Activated CD4-positive, alpha-beta memory T cell treated with anti-CD3 and anti-CD28 coated beads for 36 hours (primary cell): ENCODE measurements at places on chromosomes 6 and 20. TPM values are rescaled to one million over a fixed set of nuclear protein-coding genes. Genes with fewer than 3 reads are reported as not detected.
A peak's percentile ranks its signal among the peaks of the same experiment; 100 is the strongest.

- DNase-seq, result no peak
These were observed 545.4 kb upstream of the JAG1 start for GRCh38 chr20:11219192-11219591.

GRCh38 chr6:14656649-14657048, 539.1 kb downstream of the CD83 start:
- DNase-seq, result no peak

DNA sequence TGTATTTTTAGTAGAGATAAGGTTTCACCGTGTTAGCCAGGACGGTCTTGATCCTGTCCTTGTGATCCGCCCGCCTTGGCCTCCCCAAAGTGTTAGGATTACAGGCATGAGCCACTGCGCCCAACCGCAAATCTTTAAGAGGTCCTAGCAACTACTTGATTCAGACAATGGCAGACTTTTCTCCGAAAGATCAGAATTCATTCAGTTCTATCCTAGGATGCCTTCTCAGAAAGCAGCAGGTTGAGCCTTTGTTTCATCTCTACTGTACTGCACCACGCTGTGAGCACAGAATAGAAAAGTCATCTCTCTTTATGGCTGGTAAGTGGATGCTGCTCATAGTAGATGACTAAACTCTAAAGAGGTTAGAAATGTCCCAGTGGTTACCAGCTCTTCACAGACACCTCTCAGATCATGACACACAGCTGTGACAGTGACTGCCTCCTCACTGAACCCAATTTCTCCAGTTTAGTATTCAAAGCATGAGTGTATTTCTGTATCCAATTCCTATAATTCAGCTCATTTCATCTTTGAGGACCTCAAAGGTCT, 6.0 kb upstream of the HSF2 start:
- DNase-seq, result peak; percentile 28

- DNase-seq, result no peak
These were observed 165.5 kb upstream of the SCGN start for GRCh38 chr6:25486550-25486949.

The DOK5 gene
- total RNA-seq, result 0.53 TPM

The ME1 gene
- total RNA-seq, result 0.36 TPM

The EYA4 gene
- not detected for total RNA-seq
